B cell (primary cell): ENCODE measurements at places on chromosomes 3 and 15.

- no peak overlapping the region for H3K4me3 ChIP-seq
- H3K4me1 ChIP-seq, result no peaks in the 10 kb centered on the region
- no peaks in the 10 kb centered on the region for H3K27me3 ChIP-seq
- no peaks in the 10 kb centered on the region for H3K36me3 ChIP-seq
- H3K27ac ChIP-seq, result no peak overlapping the region
Measured at GRCh38 chr3:63303238-63303637, 25.1 kb downstream of the SYNPR start.

- H3K27ac ChIP-seq, result no peak overlapping the region
- H3K27me3 ChIP-seq, result peaks cover 40% of the 10 kb centered on the region
- peak; percentile 24 for DNase-seq
Measured at GRCh38 chr3:160224811-160225175, 429 bp upstream of the C3orf80 start.

- H3K36me3 ChIP-seq, result no peaks in the 10 kb centered on the region
- H3K4me1 ChIP-seq, result peaks cover 43% of the 10 kb centered on the region
- H3K27ac ChIP-seq, result peak overlapping the region; percentile 77
- no peaks in the 10 kb centered on the region for H3K27me3 ChIP-seq
- peak overlapping the region; percentile 98 for H3K4me3 ChIP-seq
Measured at GRCh38 chr15:59371458-59372351, 966 bp downstream of the MYO1E start.

DNA sequence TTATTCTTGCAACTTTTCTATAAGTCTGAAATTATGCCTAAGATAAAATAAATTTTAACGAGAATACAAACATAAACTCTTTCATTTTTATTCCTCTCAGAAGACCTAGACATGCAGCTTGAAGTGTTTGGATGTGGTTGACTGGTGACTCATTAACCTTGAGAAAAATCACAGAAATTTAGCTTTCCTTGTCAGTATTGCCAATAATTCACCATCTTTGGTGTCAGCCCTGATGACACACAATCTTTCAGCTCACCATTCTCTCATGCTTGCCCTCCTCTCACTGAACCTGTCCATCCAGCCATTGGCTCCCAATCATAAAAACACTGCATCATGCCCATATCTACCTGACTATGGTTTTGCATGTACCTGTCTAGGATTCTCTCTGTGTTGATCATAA is 22.6 kb upstream of the TNFAIP8L3 start:
- no peaks in the 10 kb centered on the region for H3K4me1 ChIP-seq
- no peak for DNase-seq
- no peaks in the 10 kb centered on the region for H3K36me3 ChIP-seq
- H3K27me3 ChIP-seq, result no peaks in the 10 kb centered on the region

GRCh38 chr15:90047956-90048575 is 46.9 kb downstream of the ZNF710 start:
- DNase-seq, result no peak
- H3K4me3 ChIP-seq, result no peak overlapping the region
- H3K27me3 ChIP-seq, result no peaks in the 10 kb centered on the region
- peaks cover 56% of the 10 kb centered on the region for H3K4me1 ChIP-seq

DNA sequence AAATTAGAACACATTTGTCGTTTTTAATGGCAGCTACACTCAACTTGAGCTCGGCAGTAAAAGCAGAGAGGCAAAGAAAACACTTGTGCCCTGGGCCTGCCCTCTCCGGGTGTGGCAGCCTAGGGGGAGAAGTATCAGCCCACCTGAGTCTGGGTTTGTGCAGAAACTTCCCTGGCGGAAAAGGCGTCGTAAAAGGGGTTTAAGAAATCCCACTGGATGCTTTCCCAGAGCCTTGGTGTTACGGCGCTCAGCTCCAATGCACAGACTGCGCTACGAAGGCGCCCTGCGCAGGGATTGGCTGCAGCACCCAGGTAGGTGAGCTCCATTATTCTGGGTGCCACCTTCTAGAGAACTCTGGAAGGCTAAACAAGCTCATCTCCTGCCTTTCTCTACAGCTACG is 461.5 kb upstream of the NR2F2 start:
- no peak for DNase-seq
- no peaks in the 10 kb centered on the region for H3K27me3 ChIP-seq
- H3K36me3 ChIP-seq, result no peaks in the 10 kb centered on the region
- H3K4me3 ChIP-seq, result no peak overlapping the region
- no peak overlapping the region for H3K27ac ChIP-seq

GRCh38 chr3:192273001-192273696 is 454.2 kb downstream of the FGF12 start:
- H3K36me3 ChIP-seq, result no peaks in the 10 kb centered on the region
- DNase-seq, result no peak

DNA sequence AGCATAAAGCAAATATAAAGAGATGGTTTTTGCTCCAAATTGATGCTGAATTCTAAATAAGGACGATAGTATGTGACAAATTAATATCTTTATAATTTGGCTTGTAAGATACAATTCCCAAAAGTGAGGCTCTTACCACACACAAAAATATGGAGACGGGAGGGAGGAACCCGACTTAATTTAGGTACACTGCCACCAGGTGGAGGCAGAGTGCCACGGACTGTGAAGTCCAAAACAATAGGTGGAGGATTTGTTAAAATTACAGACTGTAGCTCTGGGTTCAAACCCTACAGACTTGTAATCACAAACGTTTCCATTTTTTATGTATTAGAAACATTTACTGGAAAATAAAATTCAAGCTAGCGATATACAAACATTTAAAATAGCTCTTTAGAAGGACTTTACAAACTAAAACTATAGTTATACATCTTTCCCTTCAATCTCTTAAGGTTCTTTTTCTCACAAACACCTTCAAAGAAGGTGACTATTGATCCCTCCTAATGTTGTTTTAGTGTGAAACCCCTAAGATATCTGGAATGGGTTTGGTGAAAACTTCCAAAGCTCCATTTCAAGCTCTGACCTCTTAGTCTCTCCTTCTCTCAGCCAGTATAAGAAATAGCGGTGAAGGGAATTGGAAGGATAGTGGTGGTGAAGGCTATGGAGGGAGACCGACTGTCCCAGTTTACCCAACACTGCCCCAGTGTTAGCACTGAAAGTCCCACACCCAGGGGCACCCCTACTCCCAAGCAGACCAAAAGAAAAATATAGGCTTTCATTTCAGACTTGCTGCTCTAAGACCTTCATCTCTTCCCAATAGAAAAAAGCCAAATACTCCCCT is 89.7 kb downstream of the AQP9 start:
- peak; percentile 42 for DNase-seq
- H3K36me3 ChIP-seq, result no peaks in the 10 kb centered on the region
- no peak overlapping the region for H3K27ac ChIP-seq

DNA sequence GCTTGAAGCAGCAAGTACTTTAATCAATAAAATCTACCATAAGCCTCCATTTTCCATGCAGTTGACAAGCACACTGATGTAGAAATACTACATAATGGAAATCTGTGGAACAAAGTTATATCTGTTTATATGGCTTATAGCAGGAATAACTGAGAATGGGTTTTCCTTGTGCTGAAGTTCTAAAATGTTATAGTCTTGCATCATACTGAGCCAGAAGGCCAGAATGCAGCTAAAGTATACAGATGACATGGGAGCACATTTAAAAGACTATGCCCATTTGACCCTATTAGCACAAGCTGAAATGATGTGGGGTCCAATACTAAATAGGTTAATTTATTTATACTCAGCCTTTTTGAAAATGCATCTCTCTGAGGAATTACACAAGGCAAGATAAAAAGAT is 25.1 kb downstream of the SLC24A5 start:
- no peak for DNase-seq
- no peaks in the 10 kb centered on the region for H3K36me3 ChIP-seq
- H3K4me3 ChIP-seq, result no peak overlapping the region
- H3K27me3 ChIP-seq, result no peaks in the 10 kb centered on the region

- H3K27ac ChIP-seq, result no peak overlapping the region
- H3K4me3 ChIP-seq, result no peak overlapping the region
- H3K36me3 ChIP-seq, result no peaks in the 10 kb centered on the region
Measured at GRCh38 chr3:55630280-55630920, 143.3 kb upstream of the WNT5A start.

DNA sequence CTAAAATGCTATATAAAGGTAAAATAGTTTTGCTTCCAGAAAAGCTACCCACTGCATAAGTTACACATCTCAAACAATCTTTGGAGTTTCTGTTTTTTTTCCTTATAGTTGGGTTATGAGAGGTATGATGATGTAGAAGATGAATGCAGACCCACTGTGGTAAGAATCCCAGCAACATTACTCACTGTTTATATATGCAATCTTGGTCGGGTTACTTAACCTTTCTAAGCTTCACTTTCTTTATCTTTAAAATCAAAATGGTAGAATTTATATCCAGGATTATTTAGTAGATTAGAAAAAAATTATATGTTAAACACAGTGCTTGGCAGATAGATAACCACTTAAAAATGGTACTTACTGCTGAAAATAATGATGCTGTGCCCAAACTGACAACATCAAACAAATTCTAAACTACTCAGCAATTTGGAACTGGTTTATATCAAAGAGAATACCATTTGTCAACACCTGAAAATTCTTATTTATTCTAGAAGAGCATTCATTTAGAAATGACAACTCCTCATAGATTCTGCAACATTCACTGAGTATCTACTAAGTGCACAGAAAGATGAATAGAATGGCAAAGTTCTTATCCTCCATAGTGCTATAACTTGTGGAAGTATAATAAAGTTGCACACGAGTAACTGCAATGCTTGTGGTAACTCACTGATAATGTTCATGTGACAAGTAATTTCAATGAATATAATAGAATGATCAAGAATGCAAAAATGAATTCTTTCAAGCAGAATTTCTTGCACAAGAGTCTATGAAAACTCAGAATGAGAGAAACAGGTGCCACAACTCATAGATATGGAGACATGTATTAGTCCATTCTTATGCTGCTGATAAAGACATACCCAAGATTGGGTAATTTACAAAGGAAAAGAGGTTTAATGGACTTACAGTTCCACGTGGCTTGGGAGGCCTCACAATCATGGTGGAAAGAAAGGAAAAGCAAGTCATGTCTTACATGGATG is 129.0 kb upstream of the SLC7A14 start:
- H3K27ac ChIP-seq, result no peak overlapping the region
- H3K4me3 ChIP-seq, result no peak overlapping the region
- no peak for DNase-seq
- no peaks in the 10 kb centered on the region for H3K4me1 ChIP-seq

GRCh38 chr3:159765030-159765859 is 223.4 kb upstream of the IL12A start:
- peak; percentile 31 for DNase-seq
- H3K4me3 ChIP-seq, result no peak overlapping the region

DNA sequence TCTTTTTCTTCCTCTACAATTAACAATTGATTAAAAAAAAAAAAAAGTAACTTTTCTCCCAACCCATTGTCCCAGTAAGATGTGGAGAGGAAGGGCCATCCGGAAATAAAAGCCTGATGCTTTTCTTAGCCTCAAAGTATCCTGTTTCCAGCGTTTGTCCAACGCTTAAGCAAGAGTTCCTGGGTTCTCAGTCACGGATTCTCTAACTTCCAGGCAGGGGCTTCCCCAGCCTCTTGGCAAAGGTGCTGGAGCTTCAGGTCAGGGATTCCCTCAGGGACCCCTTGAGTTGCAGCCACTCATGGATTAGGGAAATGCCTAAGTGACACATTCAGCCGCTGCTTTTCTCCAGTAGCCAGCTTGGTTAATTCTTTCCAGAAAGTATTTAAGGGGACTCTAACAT is 22.3 kb upstream of the C2CD4B start:
- no peak for DNase-seq
- no peaks in the 10 kb centered on the region for H3K36me3 ChIP-seq
- H3K4me1 ChIP-seq, result no peaks in the 10 kb centered on the region
- no peak overlapping the region for H3K27ac ChIP-seq
- H3K4me3 ChIP-seq, result no peak overlapping the region

DNA sequence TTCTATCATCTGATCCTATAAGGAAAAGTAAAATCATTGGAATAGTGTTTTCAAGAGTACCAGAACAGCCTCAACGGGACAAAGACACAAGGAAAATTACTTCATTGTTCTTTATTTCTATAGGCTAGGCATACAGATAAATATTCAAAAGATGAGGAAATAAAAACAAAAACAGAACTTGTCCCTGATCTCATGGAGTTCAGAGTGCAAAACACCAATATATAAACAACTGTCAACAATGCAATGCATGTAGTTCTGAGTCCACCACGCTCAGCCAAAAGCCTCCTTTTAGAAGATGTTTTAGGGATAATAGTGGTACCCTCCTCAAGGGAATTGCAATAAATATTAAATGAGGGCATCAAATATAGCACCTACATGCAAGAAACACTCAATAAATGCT is 4.6 kb upstream of the SLC4A7 start:
- H3K27me3 ChIP-seq, result no peaks in the 10 kb centered on the region
- no peak overlapping the region for H3K27ac ChIP-seq
- no peak overlapping the region for H3K4me3 ChIP-seq

DNA sequence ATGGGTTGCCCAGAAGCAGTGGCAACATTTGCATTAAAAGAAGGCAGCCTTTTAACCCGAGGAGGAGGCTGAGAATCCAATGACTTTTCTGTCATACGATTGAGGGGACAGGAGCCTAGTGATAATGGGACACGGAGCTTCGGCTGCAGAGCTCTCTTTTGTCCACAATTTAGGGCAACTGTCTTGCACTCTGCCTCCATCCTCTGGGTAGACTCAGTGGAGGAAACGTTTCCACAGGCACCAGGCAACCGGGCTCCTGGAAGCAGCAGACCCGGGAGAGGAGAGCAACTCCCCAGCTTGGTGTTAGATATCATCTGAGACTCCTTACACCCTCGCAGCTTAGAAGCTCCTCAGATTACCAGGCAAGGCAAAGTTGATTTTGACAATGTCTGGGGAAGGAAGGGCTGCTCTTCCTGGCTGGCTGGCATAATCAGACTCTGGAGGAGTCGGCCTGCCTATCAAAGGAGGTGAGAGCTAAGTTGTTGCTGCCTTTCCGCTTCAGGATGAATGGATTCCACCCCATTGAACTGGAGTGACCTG is 43.5 kb upstream of the RNU6-1 start:
- no peak for DNase-seq
- no peaks in the 10 kb centered on the region for H3K36me3 ChIP-seq
- no peak overlapping the region for H3K27ac ChIP-seq
- peaks cover 9% of the 10 kb centered on the region for H3K4me1 ChIP-seq

GRCh38 chr3:98623572-98624280 is 30.3 kb upstream of the CPOX start:
- no peaks in the 10 kb centered on the region for H3K4me1 ChIP-seq
- H3K36me3 ChIP-seq, result no peaks in the 10 kb centered on the region
- no peak for DNase-seq
- no peaks in the 10 kb centered on the region for H3K27me3 ChIP-seq
- H3K4me3 ChIP-seq, result no peak overlapping the region
